ENCODE measurements at places on chromosomes 7 and 10. TPM values are rescaled to one million over a fixed set of nuclear protein-coding genes. Genes with fewer than 3 reads are reported as not detected.

- DNase-seq: no peak
Observed at GRCh38 chr7:110358028-110358427, 732.9 kb upstream of the LRRN3 start.

Gene GNGT1
- 0.24 TPM for total RNA-seq

GRCh38 chr7:17696422-17696821 lies 243.9 kb downstream of the SNX13 start:
- peak; percentile 95 for DNase-seq

DNA sequence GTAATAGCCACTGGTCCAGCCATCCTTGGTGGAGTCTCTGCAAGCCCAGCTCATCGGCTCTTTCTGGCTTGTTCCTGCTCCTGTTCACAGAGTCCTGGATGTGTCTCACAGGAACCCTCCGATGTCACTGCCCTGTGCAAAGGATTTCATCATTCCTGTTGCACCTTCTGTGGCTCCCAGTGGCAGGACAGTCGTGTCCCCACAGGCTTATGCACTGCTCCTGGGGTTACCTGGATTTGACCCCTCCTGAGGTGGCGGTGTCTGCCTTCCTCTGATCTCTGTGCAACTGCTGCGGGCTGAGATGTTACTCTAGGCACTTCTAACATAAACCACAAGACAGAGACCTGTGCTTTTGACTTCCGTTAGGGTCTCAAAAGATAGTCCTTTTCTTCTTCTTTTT lies 30.6 kb downstream of the APBB1IP start:
- DNase-seq: no peak

GRCh38 chr7:70607759-70608158 lies 524.2 kb upstream of the GALNT17 start:
- DNase-seq: no peak

Gene PVRIG
- not detected for total RNA-seq

GRCh38 chr10:124495162-124495561 lies 33.5 kb downstream of the LHPP start:
- no peak for DNase-seq

GRCh38 chr7:31093282-31093681 lies 41.2 kb downstream of the ADCYAP1R1 start:
- DNase-seq: no peak

- DNase-seq: peak; percentile 22
Observed at GRCh38 chr7:157627646-157628045, 290.8 kb downstream of the DNAJB6 start.

- DNase-seq: no peak
Observed at GRCh38 chr10:48572414-48572813, 32.5 kb downstream of the ARHGAP22 start.

GRCh38 chr10:118153287-118153686 lies 106.5 kb upstream of the RAB11FIP2 start:
- no peak for DNase-seq

Gene TRIL
- 7.1 TPM for total RNA-seq

DNA sequence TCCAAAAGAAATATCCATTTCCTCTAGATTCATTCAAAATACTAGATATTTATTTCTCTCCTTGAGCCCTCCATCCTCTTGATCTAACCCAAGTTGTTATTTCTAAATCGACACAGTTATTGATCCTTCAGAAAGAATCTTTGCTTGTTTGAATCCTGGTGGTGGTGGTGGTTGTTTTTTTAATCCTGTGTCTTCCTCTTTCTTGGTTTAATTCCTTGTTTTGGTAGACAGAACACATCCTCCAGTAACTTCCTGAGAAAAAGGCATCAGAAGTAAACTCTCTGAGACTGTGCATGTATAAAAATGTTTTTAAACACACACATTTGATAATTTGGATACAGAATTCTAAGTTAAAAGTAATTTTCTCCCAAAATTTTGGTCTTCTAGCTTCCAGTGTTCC lies 49.9 kb downstream of the SIRT1 start:
- no peak for DNase-seq

- DNase-seq: no peak
Observed at GRCh38 chr7:159105832-159106811, 38.5 kb downstream of the VIPR2 start.

- no peak for DNase-seq
Observed at GRCh38 chr7:25843467-25843866, 308.5 kb upstream of the NFE2L3 start.

DNA sequence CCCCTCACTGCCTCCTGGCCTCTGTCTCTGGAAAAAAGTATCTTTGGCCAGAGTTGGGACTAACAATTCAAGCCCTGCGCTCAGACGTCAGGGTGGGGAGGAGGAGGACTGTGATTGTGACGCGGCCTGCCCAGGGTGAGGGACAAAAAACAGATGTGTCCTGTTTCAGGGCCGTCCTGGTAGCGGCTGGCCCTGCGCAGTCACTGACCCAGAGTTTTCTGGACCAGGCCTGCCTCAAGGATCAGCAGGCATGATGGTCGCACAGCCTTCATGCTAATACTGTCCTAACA lies 110.1 kb downstream of the CYTH3 start:
- no peak for DNase-seq

Gene DOCK1
- total RNA-seq: 17.4 TPM

Gene RHOBTB1
- total RNA-seq: 12.4 TPM

- DNase-seq: peak; percentile 80
Observed at GRCh38 chr10:95517536-95518454, 43.4 kb downstream of the SORBS1 start.

All from RPMI7951 (cell line).